ENCODE measurements at places on chromosomes 6 and 20.
A peak's percentile ranks its signal among the peaks of the same experiment; 100 is the strongest.

DNA sequence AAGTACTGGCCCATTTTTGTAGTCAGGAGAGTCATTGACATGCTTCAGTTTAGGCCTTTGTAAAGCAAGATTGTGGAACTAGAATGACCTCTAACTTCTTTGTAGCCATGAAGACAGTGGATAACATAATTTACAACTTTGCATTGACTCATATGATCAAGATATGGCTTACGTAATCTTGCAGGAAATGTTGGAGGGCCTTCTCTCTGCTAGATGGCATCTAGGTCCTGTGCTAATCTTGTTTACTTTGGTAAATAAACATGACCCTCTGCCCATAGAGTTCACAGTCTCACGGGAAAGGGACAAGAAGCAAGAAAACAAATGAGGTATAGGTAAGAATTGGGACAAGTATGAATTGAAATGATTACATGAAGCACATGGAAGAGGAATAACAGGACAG, 355.2 kb upstream of the ARID1B start:
- ATAC-seq: no peak

- ATAC-seq: no peak
Measured at GRCh38 chr20:24487240-24487639, 17.8 kb downstream of the SYNDIG1 start.

GRCh38 chr20:37359836-37360235, 13.9 kb downstream of the SRC start:
- no peak for ATAC-seq

GRCh38 chr20:1335961-1336698, 7.2 kb upstream of the SDCBP2 start:
- ATAC-seq: no peak

DNA sequence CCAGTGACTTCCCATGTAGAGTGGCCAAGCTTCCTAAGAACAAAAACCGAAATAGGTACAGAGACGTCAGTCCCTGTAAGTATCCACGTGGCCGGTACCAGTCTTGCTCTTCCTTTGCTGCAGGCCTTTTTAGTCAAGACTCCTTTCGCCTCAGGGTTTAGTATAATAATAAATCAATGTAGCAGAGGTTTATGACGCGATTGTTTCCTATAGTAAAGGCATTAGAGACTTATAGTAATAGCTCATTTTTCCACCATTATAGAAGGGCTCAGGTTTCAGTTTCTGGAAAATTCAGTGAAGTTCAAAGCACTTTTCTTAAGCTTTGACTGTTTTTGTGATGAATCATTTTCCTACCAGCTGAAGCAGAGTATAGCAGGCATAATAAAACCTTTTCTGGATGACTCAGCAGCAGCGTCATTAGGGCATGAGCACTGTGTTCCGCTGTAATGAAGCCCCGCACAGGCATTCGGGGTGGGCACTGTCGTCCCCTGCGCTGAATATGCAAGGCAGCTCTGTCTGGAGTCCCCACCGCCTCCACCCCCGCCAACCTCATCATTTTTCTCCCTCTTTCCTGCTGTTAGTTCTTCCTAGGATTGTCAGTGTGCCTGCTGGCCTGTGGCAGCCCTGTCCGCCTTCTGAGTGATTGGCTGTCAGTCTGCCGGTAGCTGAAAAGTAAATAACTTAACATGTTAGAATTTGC, 51.3 kb downstream of the PTPN1 start:
- ATAC-seq: peak; percentile 80

DNA sequence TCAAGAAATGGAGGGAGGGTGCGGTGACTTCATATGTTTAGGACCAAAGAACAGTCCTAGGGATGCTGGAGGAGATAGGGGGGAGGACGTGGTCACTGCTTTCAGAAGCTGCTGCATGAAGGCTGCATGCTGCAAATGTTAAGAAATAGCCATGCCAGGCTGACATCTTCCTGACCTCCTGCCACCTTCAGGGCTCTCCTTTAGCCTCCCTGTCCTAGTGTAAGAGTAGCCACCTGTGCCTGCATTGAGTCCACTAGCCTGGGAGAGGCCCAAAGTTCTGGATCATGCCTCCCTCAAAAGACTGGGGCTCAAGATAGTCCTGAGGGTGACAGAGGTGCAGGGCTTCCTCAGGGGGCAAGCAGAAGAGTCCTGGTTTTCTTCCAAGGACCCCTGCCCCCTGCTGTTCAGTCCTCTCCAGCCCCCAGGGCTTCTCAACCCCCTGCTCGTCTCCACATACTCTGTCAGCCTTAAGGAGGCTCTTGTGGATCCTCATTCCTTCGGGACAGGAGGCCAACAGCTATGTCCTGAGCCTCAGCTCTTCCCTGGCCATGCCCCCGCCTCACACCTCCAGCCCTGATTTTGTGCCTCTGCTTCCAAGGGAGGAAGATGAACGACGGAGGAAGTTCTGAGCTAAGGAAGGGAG, 96.3 kb downstream of the MRPL14 start:
- no peak for ATAC-seq

DNA sequence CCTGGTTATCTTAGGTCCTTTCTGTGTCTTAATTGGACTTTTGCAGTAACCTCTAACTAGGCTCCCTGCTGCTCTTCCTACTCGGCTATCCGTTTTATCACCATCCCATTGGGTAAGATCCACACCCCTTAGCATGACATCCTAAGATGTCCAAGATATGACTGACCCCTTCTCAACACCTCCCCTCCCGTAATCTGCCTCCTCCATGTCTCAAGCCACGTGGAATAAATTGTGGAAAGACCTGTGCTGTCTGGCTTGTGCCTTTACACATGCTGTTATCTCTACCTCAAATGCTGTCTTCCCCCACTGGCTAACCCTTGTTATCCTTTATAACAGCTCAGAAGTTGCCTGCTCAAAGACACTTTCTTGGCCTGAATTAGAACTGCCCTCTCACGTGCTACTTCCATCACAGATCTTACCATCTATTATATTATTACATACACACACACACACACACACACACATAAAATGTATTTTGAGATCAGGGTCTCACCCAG, 26.5 kb downstream of the EIF2S2 start:
- ATAC-seq: no peak

Data from gastroesophageal sphincter (tissue), 4 donors.